Erythroblast (primary cell): ENCODE measurements at places on chromosomes 6 and 20.

- DNase-seq = no peak
Observed at GRCh38 chr6:156508923-156509322, 268.3 kb upstream of the ARID1B start.

GRCh38 chr6:2630359-2630758 lies 120.4 kb downstream of the MYLK4 start:
- DNase-seq = no peak

- DNase-seq = peak; percentile 22
Observed at GRCh38 chr6:105793130-105793529, 293.0 kb upstream of the PRDM1 start.

DNA sequence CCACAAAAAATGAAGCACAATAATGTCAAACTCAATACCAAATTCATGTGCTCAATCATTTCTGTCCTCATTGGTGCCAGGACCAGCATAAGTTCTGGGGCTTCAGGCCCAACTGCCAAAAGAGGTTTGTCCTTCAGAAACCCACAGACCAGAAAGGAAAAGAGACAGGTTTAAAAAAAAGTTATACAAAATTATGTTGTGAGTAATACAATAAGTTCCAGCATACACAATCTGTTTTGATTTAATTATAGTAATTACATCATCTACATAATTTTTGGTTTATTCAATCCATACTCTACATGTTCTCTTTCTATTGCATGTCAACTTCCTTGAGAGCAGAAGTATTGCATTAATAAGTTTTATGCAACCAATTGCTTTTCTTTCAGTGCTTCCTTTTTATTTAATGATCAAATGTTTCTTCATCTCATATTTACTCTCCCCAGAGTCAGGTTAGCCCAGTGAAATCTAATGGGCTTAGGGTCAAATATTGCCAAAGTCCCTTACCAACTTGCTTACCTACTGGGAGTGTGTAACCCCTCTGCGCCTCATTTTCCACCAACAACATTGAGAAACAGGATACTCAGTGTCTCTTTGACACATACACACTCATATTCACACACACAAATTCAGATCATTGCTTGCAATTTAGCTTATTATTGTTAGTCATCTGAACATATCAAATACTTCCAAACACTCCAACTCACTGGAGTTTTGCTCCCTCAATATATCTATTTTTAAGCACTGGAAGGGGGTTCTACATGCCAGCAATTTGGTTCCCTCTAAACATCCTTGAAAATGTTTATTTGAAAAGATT lies 424.4 kb upstream of the MARCKS start:
- DNase-seq = no peak

- no peak for DNase-seq
Observed at GRCh38 chr6:70797625-70798024, 129.9 kb downstream of the SMAP1 start.
